NCI-H524 treated with DMSO at 0.1 percent for 48 hours (cell line): ENCODE measurements at places on chromosomes 11 and 22.

DNA sequence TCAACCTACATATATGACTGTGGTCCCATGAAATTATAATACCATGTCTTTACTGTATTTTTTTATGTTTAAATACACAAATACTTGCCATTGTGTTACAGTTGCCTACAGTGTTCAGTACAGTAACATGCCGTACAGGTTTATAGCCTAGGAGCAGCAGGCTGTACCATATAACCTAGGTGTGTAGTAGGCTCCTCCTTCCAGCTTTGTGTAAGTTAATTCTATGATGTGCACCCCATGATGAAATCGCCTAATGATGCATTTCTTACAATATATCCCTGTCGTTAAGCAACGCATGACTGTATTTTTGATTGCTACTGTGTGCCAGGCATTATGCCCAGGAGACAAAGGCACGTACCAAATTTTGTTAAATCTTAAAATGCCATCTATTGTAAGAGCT, 163.7 kb downstream of the LDLRAD3 start:
- no peak for DNase-seq

DNA sequence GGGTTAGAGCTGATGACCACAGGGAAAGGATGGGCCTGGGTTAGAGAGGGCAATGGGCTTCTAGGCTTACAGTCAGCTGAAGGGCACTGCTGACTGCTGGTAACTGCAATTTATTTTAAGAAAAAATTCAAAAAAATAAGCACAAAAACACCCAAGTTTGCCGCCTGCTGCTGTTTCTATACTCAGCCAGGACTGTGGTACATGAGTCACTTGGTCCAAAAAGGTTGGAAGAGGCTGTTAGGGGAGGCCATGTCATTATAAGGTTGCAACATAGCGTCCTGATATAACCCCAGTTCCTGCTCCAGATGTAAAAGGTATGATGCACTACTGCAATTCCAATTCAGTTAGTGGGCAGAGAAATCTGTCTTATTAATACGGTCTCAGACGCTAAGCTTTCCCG, 98.9 kb downstream of the ETS1 start:
- DNase-seq: no peak

- no peak for DNase-seq
Measured at GRCh38 chr11:70353900-70354568, 44.3 kb upstream of the CTTN start.

- no peak for DNase-seq
Measured at GRCh38 chr11:87015645-87016044, 22.1 kb upstream of the TMEM135 start.

- no peak for DNase-seq
Measured at GRCh38 chr11:47271961-47272661, 2.2 kb downstream of the MADD start.

DNA sequence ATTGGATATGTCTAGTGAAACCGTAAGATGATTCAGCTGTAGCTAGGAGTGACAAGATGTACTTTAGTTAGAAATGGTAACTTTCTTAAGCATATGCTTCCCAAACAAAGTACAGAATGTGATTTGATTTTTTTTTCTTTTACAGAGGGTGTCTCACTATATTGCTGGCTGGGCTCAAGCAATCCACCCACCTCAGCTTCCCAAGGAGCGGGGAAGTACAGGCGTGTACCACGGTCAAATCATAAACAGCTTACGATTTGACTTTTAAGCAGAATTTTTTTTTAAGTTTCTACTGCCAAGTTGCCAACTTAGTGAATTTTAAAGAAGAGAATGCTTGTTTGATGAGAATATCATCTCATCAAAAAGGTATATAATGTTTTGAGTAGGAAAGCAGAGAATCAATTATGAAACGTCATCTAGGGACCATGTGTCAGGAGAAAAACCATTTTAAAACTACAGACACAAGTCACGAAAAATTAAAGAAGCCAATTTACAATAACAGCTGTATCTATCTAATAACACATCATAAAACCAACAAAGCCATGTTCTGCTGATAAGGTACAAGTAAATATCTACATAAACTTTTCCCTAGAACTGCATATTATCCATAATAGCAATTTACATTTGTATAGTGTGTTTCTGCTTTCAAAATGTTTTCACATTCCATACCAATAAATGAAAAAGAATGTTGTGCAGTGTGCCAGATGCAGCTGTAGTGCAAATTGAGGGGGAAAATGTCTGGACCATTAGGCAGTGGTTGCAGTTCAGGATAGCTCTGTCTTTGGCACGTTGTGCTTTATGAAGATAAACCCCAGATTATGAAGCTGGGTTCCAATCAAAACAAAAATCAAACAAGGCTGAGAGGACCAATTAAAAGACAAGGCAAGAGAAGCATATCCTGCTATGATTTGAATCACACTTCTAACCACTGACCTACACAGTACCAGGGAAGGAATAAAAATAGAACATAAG, 33.7 kb upstream of the USP47 start:
- no peak for DNase-seq

GRCh38 chr11:69290806-69291205, 3.1 kb upstream of the MYEOV start:
- DNase-seq: no peak

GRCh38 chr11:66901964-66902390, 45.1 kb downstream of the LRFN4 start:
- no peak for DNase-seq
